Uterus (tissue), 4 donors: ENCODE measurements at places on chromosomes 3 and 15. TPM values are rescaled to one million over a fixed set of nuclear protein-coding genes. Genes with fewer than 3 reads are reported as not detected.
A peak's percentile ranks its signal among the peaks of the same experiment; 100 is the strongest.

The MAP1A gene
- total RNA-seq: 5.9 TPM

- no peak overlapping the region for H3K4me3 ChIP-seq
- no peak for DNase-seq
- H3K27ac ChIP-seq: peak overlapping the region; percentile 17
- no peaks in the 10 kb centered on the region for H3K36me3 ChIP-seq
- H3K27me3 ChIP-seq: no peaks in the 10 kb centered on the region
These were observed 2.1 kb downstream of the FAN1 start for GRCh38 chr15:30905821-30906220.

The COL7A1 gene
- 21.6 TPM for total RNA-seq

DNA sequence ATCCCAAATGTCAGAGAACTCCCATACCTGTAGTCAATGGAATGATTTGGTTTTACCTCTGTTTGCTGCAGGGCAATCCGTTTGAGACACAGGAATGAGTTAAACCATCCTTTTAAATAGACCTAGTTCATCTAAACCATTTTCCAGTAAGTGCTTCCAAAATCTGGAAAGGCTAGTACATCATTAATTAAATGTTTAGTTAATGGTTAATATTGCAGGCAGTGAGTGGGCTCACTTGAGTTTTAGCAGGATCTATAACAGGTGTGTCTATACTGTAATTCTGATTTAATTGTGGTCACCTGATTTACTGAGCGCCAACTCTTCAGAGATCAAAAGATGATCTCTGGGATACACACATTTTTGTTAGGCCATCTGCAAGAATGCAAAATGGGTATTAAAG, 353.9 kb upstream of the ROPN1 start:
- no peaks in the 10 kb centered on the region for H3K36me3 ChIP-seq
- no peak overlapping the region for H3K4me3 ChIP-seq
- no peaks in the 10 kb centered on the region for H3K27me3 ChIP-seq
- H3K27ac ChIP-seq: no peak overlapping the region

DNA sequence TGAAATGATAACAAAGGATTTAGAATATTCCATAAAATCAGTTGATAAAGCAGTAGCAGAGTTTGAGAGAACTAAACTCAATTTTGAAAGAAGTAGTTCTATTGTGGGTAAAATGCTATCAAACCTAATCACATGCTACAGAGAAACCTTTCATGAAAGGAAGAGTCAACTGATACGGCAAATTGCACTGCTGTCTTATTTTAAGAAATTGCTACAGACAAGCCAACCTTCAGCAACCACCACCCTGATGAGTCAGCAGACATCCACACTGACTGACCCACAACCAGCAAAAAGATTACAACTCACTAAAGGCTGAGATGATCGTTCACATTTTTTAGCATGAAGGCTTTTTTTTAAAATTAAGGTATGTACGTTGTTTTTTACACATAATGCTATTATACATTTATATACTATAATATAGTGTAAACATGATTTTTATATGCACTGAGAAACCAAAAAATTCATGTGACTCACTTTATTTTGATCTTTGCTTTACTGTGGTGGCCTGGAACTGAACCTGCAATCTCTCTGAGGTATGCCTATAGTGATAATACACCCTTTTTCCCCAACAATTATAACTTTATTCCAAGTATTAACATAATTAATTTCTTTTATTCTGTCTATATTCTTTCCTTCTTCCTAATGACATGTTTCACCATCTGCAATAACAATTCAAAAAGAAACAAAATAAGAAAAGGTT, 109.9 kb downstream of the TBC1D5 start:
- H3K27me3 ChIP-seq: no peaks in the 10 kb centered on the region
- no peaks in the 10 kb centered on the region for H3K36me3 ChIP-seq
- DNase-seq: no peak
- no peak overlapping the region for H3K27ac ChIP-seq

GRCh38 chr15:92719021-92719420, 63.4 kb upstream of the FAM174B start:
- no peak overlapping the region for H3K27ac ChIP-seq
- no peak overlapping the region for H3K4me3 ChIP-seq
- no peaks in the 10 kb centered on the region for H3K4me1 ChIP-seq
- no peaks in the 10 kb centered on the region for H3K36me3 ChIP-seq
- DNase-seq: no peak

The PKM gene
- total RNA-seq: 443 TPM

- no peaks in the 10 kb centered on the region for H3K27me3 ChIP-seq
- no peak for DNase-seq
- H3K4me3 ChIP-seq: no peak overlapping the region
- no peaks in the 10 kb centered on the region for H3K36me3 ChIP-seq
- no peaks in the 10 kb centered on the region for H3K4me1 ChIP-seq
- H3K27ac ChIP-seq: peak overlapping the region; percentile 13
These were observed 114.1 kb downstream of the ZNF609 start for GRCh38 chr15:64574301-64575017.
